Stimulated activated CD4-positive, alpha-beta T cell treated with anti-CD3 and anti-CD28 coated beads, Interleukin-1b, Interleukin-23, amount 100 ng/mL, for 1 hour (primary cell): ENCODE measurements at places on chromosomes 6 and 20.

DNA sequence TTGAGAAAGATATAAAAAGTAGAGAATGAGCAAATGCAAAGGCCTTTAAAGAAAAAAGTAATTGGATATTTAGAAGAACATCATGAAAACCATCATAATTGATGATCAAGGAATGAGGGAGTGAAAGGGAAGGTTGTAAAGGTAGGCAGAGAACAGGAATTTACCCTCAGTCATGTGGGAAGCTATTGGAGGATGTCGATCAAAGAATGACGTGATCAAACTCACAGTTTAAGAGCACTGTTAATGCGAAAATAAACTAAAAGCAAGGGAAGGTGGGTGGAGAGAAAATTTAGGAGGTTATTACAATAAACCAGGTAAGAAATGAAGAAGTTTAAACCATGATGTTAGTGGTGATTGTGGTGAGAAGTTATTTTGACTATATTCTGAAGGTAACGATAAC is 982.6 kb upstream of the EYS start:
- no peak for DNase-seq

DNA sequence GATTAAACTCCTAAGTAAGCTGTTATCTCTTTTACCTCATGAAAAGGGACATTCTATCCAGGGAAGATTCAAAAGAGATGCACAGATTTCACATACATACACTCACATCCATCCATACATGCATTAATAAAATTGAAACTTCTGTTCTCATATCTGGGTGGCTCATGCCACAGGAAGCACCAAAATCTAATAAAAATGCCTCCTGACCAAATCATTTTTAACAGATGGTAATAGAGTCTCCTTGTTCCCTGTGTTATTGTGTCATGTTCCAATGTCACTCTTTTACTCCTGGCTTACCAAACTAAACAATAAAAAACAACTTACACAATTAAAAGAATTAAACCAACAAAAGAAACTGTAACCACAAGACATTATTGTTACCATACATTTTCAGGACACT is 742.1 kb upstream of the MANEA start:
- DNase-seq: no peak

- no peak for DNase-seq
Observed at GRCh38 chr6:54718541-54719023, 128.0 kb upstream of the FAM83B start.

GRCh38 chr20:59495166-59495565 is 109.2 kb upstream of the PHACTR3 start:
- DNase-seq: no peak

DNA sequence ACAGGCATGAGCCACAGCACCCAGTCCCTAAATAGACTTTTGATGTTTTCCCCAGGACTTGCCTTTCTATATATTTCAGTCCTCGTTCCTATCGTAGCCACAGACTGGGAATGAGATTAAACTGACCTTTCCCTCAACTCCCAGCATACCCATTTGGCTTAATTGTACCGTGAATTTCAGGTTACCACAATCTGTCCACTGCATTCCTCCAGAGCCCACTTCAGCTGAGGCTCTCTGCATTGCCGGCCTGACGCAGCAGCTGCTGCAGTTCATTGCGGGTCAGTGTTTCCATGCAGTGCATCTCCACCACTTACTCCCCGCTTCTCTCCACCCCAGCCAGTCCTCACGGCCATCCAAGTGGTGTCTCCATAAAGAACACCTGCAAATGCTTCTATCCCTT is 103.1 kb upstream of the RIN2 start:
- no peak for DNase-seq

- no peak for DNase-seq
Observed at GRCh38 chr6:25487012-25487411, 165.0 kb upstream of the SCGN start.

GRCh38 chr6:151494235-151494935 is 568 bp downstream of the CCDC170 start:
- no peak for DNase-seq

GRCh38 chr6:42257063-42257462 is 39.4 kb upstream of the MRPS10 start:
- DNase-seq: no peak

DNA sequence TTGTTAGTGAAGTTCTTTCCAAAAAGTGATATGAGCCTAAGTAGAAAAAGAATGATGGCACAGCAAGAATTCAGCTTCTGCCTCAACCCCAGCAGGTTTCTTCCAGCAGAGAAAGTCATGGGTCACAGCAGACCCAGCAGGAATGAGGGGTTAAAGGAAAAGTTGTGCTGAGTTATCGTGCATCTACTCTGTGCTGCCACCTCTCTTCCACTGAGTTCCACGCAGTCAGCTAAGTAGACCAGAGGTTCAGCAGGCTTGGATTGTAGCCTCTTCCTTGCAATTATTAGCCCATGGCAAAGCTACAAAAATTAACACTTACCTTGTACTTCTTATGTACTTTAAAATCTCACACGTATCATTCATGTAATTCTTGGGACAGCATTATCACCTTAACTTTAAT is 510.8 kb downstream of the PTPRT start:
- no peak for DNase-seq

GRCh38 chr6:101779051-101779844 is 385.7 kb downstream of the GRIK2 start:
- DNase-seq: no peak

GRCh38 chr20:41126719-41127118 is 10.6 kb upstream of the PLCG1 start:
- DNase-seq: no peak

DNA sequence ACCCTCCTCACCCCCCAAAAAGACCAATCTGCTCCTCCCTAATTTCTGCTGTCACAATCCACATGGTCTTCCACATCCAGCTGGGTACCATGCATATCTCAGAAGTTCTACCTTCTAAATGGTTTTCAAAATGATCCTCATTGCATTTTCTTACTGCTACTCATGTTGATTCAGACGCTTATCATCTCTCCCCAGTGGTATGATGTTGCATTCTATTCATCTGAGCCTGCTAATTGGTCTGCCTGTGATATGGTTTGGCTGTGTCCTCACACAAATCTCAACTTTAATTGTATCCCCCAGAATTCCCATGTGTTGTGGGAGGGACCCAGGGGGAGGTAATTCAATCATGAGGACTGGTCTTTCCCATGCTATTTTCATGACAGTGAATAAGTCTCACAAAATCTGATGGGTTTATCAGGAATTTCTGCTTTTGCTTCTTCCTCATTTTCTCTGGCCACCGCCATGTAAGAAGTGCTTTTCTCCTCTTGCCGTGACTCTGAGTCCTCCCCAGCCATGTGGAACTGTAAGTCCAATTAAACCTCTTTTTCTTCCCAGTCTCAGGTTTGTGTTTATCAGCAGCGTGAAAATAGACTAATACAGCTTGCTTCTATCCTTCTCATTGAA is 41.4 kb upstream of the CLIC5 start:
- DNase-seq: no peak

GRCh38 chr6:107009499-107009898 is 18.5 kb upstream of the MTRES1 start:
- DNase-seq: no peak

GRCh38 chr6:142702501-142703460 is 242.2 kb downstream of the HIVEP2 start:
- DNase-seq: no peak

DNA sequence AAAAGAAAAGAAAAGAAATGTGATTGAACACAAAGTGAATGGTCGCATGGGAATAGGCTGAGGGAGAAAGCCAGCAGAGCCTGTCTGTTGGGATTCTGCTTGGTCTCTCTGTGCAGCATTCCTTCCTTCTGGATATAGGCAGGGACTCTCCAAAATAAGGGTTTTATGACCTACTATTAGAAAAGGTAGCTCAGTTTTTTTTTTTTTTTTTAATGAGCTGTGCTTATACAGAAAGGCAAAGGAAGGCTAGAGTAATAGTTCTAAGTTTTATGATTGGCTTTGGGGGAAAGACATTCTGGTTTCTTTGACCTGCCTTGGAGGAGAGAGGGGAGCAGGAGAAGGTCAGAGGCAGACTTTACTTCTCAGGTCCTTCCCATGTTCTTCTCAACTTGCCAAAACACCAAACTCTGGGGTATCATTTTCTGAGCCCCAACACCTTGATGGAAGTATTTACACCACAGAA is 18.8 kb upstream of the IER3 start:
- DNase-seq: no peak

DNA sequence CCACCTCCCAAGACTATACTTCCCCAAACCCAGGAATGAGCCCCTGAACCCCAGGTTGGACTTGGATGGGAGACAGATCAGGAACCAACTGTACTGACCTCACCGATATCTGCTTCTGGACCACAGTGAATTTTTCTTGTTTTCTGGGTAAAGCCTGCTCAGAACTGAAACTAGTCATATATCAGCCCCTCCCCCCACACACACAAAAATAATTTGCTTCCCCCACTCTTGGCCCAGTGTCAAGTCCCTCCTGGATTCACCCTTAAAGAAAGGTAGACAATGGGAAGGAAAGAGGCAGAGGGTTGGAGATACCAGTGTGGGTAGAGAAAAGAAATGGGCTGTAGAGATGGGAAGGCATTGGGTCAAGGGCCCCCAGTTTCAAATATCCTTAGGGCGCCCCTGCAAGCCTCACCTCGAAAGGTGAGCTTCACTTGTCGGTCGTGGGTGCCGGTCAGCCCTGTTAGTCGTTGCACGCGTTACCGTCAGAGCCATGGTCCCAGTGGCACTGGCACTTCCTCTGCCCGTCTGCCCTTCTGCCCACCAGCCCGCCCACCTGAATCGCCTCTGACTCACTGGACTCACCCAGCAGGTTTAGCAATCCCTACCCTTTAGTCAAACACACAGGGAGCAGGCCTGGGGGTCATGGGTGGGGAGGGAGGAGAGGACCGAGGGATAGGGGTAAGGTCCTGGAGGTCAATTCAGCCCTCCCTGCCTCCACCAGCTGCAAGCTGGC is 8.5 kb upstream of the SPAG4 start:
- DNase-seq: no peak

DNA sequence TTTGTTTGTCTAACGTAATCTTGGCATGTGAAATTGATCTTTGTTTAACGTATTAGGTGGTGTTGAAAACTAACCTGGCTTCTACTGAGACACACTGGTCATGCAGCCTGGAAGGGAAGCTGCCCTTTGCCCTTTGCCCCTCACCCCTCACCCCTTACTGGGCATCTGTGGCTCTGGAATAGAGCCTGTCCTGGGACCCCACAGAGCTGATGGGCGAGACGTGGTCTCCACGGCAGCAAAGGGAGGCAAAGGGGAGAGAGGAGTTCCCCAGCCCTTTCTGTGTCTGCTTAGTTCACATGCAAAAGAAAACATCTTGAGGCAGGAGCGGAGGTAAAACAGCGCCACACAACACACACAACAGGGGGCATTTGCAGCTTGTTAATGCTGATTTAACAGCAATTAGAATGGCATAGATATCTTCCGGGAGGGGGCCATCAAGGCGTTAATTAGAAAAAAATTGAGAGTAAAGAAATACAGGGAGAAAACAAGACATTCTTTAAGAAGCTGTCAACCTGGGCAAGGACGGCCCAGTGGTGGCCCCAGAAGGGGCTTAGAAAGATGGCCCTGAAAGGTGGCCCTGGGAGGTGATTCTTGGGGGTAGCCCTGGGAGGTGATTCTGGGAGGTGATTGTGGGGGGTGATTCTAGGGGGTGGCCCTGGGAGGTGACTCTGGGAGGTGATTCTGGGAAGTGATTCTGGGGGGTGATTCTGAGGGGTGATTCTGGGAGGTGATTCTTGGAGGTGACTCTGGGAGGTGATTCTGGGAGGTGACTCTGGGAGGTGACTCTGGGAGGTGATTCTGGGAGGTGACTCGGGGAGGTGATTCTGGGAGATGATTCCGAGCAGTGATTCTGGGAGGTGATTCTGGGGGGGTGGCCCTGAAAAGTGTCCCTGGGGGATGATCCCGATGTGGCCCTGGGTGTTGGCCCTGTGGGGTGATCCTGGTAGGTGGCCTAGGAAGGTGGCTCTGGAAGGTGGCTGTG is 44.5 kb upstream of the DACT2 start:
- no peak for DNase-seq

GRCh38 chr6:89138173-89138572 is 7.7 kb upstream of the PM20D2 start:
- DNase-seq: no peak

- no peak for DNase-seq
Observed at GRCh38 chr6:107337191-107337741, 122.1 kb downstream of the PDSS2 start.

DNA sequence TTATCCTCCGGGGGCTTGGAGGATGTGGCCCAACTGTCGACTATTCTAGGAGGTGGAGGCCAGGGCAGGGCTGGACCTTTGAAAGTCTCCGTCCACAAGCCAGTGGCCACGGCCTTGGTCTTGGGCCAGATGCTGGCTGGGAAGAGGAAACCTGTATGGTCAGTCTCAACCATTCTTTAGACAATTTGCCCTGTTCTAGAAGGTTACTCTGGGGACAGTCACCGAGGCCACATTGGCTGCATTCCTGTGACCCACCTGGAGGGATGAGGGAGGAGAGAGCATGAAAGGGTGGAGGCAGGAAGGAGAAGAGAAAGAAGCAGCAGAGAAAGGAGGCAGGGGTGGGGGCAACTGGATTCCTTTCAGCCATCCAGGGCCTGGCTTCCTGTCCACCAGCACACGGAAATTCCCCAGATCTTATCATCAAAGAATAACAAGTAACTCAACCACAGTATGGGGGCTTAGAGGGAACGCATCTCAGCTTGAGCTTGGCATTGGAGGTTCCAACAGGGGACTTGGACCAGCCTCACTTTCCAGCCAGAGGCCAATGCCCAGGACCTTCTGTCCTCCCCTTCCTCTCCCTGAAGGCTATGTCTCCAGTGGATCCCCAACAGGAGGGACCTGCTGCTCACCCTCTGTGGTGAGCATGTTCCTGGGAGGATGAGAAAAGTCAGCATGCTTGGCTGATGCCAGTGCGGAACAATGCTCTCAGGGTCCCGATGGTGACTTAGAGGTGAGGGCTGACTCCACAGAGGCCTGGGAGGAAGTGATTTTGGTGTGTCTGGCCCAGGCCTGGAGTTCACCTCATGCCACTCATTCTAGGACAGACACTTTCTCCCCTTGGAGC is 30.4 kb downstream of the TGM2 start:
- no peak for DNase-seq

GRCh38 chr6:43970068-43970912 is 157.0 kb downstream of the MRPL14 start:
- no peak for DNase-seq

- no peak for DNase-seq
Observed at GRCh38 chr20:4787069-4787468, 65.4 kb downstream of the PRND start.

- no peak for DNase-seq
Observed at GRCh38 chr20:17834804-17835203, 133.8 kb downstream of the SNX5 start.

GRCh38 chr20:6212903-6213302 is 90.1 kb upstream of the FERMT1 start:
- DNase-seq: no peak

GRCh38 chr6:83365931-83366330 is 64.9 kb downstream of the ME1 start:
- no peak for DNase-seq
